ENCODE measurements at places on chromosomes 1 and 21.
A peak's percentile ranks its signal among the peaks of the same experiment; 100 is the strongest.

DNA sequence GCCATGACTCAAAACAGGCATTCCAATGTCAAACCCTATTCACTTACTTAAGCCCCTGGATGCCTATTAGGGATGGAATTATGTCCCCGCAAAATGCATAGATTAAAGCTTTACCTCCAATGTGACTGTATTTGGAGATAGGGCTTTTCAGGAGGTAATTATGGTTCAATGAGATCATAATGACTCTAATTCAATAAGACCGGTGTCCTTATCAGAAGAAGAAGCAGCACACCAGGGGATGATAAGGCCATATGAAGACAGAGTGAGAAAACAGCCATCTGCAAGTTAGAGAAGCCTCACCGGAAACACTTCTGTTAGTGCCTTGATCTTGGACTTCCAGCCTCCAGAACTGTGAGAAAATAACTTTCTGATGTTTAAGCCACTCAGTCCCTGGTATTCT lies 1131.8 kb upstream of the TMPRSS15 start:
- no peak for DNase-seq

GRCh38 chr1:185388346-185388745 lies 71.3 kb upstream of the IVNS1ABP start:
- no peak for DNase-seq

DNA sequence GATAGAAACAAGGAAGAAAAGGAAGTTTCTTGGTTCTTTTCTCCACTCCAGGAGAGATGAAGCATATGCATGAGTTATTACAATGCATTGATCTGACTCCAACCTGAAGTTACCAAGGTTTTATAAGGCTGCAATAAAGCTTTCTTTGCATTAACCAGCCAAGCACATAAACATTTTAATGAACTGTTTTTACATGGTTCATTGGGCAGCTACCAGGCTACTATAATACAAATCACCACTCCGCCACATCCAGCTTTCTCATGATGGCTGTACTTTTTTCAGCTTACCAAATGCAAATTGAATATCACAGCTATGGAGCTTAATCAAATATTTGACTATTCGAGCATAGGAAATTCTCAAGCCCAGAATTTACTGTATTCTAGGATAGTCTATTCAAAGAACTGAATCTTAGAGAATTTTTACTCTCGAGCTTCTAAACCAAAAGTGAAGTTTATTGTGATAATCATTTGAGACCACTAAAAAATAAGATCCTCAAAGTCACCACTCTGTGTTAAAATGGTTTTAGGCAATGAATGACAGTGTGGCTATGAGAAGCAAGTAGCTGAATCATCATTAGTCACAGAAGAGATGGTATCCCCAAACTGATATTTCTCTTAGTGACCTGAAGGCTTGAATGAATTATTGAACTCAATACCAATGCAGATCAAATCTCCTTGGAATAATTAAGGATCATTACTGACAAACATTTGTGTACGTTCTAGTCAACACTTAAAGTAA lies 58.6 kb upstream of the ZNF281 start:
- no peak for DNase-seq

- DNase-seq = no peak
Measured at GRCh38 chr1:29793101-29793546, 556.8 kb downstream of the PTPRU start.

DNA sequence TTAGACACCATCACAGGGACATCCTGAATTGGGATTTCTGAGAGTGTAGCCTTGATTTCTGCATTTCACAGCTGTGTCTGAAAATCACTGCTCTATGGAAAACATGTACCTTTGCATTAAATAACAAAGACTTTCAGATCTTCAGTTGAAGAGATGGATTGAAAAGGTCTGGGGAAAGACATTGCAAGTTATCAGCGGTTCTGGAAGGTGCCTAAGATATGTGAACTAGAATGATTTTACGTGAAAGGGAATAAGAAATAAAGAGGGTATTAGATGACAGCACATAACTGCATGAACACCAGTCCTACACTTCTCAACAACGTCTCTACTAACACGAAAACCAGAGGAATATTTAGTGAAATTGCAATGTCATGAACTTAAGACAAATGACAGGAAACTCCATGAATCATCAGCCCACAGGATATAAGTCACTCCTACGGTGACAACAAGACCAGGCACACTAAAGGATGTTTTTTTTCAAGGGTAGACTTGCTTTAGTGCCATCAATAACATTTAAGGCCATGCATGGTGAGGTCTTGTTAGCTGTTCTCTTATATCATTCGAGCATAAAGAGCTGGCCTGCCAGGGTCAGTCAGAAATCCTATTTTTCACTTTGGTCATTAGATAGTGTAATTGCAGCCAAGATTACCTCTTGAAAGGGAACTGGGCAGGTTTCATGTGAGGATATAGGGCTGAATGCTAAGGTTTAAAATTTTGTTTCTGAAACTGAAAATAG lies 283.1 kb downstream of the GRIK1 start:
- DNase-seq = peak; percentile 76

DNA sequence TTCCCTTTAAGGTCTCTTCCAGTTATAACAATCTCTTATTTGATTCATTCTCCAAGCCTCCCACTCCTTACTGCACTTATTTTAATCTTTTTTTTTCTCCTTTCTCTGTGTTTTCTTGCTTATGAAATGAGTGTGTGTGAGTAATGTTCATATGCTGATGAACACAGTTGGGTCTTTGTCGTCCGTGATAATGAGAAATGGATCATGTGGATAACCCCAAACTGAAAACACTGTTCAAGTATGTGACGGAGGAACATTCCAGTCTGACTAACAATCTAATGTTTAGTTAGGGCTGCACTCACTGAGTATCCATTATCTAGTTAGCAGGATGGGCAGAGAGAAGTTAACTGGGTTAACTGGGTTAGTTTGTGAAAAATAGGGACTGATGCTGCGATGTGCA lies 253.1 kb upstream of the DUSP10 start:
- no peak for DNase-seq

DNA sequence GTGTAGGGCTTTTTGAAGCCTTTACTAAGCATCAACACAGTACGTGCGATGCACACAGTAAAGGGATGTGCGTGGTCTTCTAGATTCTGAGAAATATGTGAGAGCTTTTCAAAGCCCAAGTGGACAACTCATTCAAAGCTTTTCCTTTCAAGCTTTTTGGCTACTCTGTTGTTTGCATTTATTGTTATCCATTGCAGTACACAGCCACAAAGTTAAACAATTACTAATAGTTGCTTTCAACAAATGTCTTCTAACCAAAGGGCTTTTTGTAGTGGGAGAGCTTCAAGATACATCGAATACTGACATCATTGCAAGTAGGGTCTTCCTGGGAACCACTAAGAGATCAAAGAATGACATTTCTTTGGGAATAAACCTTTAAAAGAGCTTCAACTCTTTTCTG lies 97.9 kb upstream of the ETV3 start:
- DNase-seq = no peak

- DNase-seq = no peak
Measured at GRCh38 chr1:76955652-76956051, 88.4 kb downstream of the ST6GALNAC5 start.

DNA sequence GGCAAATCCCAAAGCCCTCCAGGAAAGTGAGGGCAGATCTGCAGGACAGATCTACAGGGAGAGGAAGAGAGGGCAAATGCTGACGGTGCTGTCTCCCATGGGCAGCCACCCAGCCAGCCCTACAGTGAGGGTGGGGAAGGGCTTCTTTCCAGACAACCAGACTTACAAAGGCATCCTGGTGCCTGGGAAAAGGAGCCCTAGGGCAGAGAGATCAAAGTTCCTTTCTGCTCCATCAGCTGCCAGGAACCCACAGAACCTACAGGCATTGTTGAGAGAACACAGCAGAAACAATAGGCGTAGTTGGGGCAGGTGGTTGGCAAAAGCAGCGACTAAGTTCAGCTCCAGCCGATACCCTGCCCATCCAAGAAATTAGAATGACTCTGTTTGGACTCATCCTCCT lies 332.4 kb downstream of the KCNH1 start:
- DNase-seq = no peak

GRCh38 chr1:119329541-119330461 lies 38.8 kb upstream of the HAO2 start:
- no peak for DNase-seq

Measured in HS-27A (cell line).